Stimulated activated CD4-positive, alpha-beta T cell treated with anti-CD3 and anti-CD28 coated beads, Interleukin-1b, Interleukin-23, amount 100 ng/mL, for 1 hour (primary cell): ENCODE measurements at places on chromosomes 3 and 15.

DNA sequence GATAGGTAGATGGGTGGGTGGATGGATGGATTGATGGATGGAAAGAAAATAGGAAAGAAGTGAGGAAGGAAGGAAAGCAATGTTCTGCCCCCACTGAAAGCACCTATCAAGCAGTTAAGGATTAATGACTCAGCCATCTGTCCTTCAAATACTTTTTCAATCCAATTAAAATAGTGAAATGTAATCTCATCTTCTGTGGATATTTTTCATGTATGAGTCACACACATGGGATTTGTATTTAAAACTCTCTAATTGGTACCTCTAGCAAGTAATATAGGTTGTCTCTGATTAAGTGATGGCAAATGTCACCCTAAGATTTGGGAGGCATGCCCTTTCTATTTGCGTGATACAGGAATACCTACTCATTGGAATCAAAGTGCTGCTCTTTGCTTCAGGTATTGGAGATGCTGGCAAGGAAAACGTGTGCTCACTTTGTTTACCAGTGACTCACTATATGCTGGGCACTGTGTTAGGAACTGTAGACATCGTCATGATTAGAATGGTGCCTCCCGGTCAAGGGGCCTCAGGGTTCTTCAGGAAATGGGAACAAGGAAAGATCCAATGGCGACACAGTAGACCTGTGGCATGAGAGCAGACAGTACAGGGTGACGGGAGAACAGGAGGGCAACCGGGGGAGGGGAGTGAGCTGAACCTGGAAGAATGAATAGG is 230.1 kb downstream of the CLSTN2 start:
- no peak for DNase-seq

DNA sequence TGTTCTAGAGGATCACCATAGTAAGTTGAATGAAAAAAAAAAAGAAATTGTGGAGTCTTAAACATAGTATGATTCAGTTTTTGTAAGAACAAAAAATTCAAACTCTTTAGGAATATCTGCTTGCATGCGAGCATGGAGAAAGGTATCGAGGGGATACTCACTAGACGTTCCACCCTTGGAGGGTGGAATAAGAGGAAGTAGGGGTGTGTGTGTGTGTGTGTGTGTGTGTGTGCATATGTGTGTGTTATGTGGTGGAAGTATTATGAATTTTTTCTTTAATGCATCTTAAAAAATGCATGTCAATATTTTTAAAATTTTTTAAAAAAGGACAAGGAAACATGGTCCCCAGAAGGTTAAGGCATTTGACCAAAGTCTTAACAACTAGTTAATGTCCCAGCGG is 26.5 kb upstream of the SIAH2 start:
- no peak for DNase-seq

DNA sequence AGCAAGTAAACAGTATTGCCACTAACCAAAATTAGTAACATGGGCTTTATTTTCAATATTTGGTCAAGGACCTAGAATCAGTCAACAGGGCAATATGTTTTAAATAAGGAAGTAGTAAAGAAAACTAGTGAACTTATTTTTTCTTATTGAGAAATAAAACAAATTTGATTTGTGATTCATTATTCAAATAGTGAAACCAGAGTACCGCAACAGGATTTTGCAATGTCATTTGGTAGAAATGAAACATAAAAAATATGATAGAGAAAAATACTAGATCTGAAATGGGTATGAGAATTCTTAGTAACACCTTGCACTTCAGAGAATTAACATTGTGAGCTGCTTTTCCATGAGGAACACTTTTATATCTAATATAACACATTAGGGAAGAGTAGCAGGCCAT is 291.8 kb upstream of the GBE1 start:
- DNase-seq = no peak

GRCh38 chr3:57689367-57690053 is 3.4 kb downstream of the DENND6A start:
- DNase-seq = no peak

DNA sequence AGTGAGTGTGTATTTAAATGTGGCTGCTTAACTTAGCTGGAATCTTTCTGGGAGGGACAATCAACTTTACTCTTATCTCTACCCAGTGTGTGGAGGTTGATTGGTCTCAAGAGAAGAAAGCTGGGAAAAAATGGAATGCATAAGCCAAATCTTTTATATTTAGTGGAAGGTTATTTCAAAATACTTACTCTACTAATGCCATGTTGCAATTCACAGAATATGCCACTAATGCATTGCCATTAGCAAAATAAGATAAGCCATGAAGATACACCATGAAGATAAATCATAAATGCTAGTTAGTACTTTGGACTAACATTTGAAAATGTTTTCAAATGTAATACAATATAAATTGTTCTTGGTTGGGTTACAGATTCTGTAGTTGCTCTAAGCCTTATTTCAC is 155.1 kb upstream of the LRRFIP2 start:
- no peak for DNase-seq

GRCh38 chr15:34944936-34945335 is 24.6 kb downstream of the AQR start:
- no peak for DNase-seq

- no peak for DNase-seq
Observed at GRCh38 chr15:69304182-69304545, 5.5 kb downstream of the PAQR5 start.

DNA sequence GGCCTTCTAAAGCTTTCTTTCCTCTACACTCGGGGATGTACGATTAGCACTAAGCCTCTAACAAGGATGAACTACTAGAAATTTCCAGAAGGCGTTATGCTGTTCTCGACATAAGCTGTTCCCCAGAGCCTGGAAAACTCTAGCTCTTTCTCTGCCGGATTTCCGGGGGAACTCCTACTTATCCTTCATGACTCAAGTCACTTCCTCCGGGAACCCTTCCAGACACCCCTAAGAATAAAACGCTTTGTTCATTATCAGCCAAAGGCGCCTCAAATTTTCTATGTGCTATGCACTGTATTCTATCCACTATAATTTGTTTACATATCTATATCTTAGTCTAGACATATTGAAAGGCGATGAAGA is 455 bp upstream of the SNAP23 start:
- DNase-seq = no peak

- no peak for DNase-seq
Observed at GRCh38 chr15:85766001-85766831, 28.5 kb downstream of the KLHL25 start.

- no peak for DNase-seq
Observed at GRCh38 chr15:77819048-77819850, 186.5 kb upstream of the LINGO1 start.

GRCh38 chr3:13365390-13366379 is 54.4 kb downstream of the NUP210 start:
- DNase-seq = no peak

- no peak for DNase-seq
Observed at GRCh38 chr3:188400494-188401243, 246.7 kb downstream of the LPP start.

- DNase-seq = no peak
Observed at GRCh38 chr3:105362021-105362665, 4.6 kb upstream of the ALCAM start.

- no peak for DNase-seq
Observed at GRCh38 chr3:61570813-61571212, 9.4 kb downstream of the PTPRG start.

GRCh38 chr3:4772171-4772804 is 206.9 kb upstream of the BHLHE40 start:
- no peak for DNase-seq

- DNase-seq = no peak
Observed at GRCh38 chr15:40313531-40314398, 6.0 kb upstream of the PLCB2 start.

DNA sequence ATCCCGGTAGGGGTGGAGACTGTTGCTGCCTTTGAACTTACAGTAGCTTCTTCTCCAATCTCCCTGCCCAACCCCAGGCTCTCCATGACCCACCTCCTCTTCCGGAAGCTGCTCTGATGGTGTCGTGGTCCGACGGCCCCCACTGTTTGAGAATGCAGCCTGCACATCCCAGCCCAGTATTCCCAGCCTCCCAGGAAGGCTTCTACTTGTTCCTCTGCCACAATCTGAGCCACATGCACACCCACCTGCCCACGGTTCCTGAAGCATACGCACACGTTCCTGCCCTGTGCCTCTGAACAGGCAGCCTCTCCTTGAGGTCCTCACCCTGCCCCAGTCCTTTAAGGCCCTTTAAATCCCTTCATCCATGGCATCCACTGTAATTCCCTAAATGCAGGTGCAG is 57.4 kb downstream of the ABTB1 start:
- DNase-seq = no peak

GRCh38 chr3:69012800-69013252 is 658 bp downstream of the EOGT start:
- no peak for DNase-seq

- no peak for DNase-seq
Observed at GRCh38 chr15:32837935-32838334, 120.1 kb downstream of the GREM1 start.

GRCh38 chr3:173739726-173740125 is 342.2 kb downstream of the NLGN1 start:
- no peak for DNase-seq
